ENCODE measurements at places on chromosomes 3 and 15.

DNA sequence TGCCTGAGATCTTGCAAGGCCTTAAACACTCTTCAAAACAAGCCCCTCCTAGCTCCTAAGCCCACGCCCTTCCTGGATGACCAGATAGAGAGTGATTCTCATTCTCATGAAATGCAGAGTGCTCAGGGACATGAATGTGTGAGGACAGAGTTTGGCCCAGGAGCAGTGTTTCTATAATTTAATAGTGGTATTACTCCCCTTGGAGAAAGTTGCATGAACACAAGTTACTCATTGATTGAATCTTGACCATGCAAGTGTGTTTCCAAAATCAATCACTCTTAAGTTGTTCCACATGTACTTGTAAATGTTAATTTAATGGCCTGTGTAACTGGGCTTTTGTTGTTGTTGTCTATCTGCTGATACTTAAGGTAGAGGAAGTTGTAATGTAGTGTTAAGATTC, 181.6 kb downstream of the ADAMTSL3 start:
- ATAC-seq: no peak

DNA sequence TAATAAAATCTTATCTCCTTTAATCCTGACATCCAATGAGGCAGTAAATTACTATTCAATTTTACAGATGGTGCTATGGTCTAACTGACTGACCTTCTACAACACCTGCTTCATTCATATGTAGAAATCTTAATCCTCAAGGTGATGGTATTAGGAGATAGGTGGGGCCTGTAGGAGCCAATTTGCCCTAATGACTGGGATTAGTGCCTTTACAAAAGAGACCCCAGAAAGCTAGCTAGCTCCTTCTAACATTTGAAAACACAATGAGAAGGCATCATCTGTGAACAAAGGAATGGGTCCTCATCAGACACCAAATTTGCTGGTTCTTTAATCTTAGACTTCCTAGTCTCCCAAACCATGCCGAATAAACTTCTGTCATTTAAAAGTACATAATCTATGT, 137.4 kb upstream of the UBP1 start:
- ATAC-seq: no peak

GRCh38 chr3:157134620-157135191, 25.2 kb downstream of the CCNL1 start:
- ATAC-seq: peak; percentile 47

GRCh38 chr3:49535971-49536874, 18.1 kb upstream of the BSN start:
- no peak for ATAC-seq

DNA sequence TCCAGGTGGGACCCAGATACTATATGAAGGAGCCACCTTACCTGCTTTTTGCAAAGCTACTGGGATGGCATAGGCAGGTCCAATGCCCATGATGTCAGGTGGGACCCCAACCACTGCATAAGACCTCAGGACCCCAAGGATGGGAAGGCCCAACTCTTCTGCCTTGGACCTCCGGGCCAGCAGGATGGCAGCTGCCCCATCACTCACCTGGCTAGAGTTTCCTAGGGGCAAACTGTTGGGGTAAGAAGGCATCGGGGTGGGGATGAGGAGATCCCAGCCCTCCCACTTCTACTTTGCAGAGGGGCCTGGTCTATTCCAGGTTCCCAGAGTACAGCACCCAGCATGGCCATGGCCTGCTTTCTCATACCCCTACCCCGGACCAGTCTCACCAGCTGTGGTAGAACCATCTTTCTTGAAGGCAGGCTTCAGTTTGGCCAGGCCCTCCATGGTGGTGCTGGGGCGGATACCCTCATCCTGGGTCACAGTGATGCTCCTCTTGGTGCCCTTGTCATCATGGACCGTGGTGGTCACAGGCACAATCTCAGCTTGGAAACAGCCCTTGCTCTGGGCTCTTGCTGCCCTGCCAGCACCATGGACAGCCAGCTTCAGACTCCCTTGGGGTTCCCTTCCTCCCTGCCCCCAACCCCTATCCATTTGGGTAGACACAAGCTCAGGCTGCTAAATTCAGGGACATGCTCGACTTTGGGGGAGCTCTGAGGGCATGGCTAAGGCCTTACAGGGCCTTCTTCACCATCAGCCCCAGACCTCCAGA, 10.6 kb downstream of the ACAA1 start:
- no peak for ATAC-seq

GRCh38 chr3:177284383-177284881, 87.2 kb upstream of the TBL1XR1 start:
- peak; percentile 24 for ATAC-seq

GRCh38 chr15:40460404-40460803, 10.4 kb upstream of the CHST14 start:
- no peak for ATAC-seq

- ATAC-seq: no peak
Observed at GRCh38 chr3:190004656-190005055, 116.0 kb downstream of the P3H2 start.

GRCh38 chr3:48446425-48447193, at the start of gene ATRIP:
Gene ATRIP (plus strand): TSS chr3:48446737. CDS start chr3:48446846, 109 bp downstream.
- peak; percentile 99 for ATAC-seq

DNA sequence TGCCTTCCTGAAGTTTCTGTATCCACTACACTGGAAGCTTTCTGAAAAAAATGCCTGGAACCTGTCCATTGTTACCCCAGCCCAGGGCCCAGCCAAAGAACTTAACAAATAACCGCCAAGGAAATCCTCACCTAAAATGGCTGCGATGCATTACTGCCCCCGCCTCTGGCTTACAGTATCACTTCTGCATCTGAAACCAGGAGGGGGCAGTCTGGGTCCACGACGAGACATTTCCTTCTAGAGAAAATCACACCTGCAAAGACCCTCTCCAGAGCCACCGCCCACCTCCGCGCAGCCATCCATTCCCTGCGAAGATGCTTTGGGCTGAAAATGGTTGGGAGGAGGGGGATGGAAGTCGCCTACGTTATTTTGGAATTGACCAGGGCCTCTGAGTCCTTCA, 22.4 kb upstream of the CELF6 start:
- ATAC-seq: peak; percentile 20

- ATAC-seq: peak; percentile 63
Observed at GRCh38 chr3:98329392-98330124, 24.1 kb upstream of the OR5K4 start.

GRCh38 chr3:192063570-192063969, 602.6 kb downstream of the PYDC2 start:
- ATAC-seq: no peak

DNA sequence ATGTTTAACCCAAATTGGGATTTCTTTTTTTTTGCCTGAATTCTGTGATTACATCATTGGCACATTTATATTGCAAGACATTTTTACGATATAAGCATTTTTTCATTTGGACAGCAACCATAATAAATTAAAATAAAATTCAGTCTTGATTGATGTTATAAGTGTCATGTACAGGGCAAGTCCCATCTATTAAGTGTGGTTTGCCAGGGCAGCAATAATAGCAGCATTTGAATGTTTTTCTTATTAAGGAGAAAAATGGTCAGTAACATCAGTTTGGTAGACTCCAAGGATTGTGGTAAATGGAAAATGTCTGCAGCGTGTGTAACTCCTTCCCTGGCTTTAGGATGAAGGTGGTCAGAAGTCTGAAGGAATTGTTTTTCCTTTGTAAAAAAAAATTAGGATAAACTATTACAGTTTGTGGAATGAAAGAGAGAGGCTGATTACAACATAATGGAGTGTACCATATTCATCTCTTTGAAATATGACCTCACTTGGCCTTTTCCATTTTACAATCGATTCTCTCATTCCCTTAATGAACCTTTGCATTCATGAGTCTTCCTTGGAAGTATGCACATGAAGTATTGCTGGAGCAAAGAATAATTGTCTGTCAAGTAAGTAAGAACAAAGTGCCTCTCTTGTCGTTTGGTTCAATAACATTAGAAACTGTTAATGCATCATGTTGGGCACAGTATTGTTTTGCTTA, 405.4 kb upstream of the THRB start:
- no peak for ATAC-seq

DNA sequence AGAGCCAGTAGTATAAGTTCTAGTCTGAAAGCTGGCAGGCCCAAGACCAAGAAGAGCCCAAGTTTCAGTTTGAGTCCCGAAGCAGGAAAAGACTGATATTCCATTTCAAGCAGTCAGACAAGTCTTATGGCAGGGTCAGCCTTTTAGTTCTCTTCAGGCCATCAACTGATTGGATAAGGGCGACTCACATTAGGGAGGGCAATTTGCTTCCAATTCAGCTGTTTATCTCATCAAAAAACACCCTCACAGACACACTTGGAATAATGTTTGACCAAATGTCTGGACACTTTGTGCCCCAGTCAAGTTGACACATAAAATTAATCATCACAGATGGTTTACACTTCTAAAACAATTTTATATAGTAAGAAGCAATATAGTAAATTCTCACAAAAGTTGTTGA, 69.7 kb downstream of the UBE2E2 start:
- no peak for ATAC-seq

DNA sequence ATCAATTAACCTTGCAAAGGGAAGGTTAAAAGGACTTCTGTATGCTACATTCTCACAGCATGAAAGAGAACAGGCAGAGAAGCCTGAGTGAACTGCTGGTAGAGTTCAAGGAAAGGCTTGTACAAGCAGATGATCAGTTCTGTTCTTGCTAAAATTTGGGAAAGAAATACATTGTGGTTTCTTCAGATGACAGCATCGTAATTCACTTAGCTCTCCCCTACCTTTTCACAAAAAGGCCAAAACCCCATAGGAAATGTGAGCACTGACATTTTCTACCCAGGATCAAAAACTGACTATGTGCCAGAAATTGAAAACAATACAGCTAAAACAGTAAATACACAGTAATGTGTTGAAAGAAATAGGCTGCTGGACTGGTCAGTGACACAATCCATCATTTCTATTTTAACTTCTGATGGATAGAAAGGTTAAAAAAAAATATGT, 216.4 kb downstream of the DPH6 start:
- ATAC-seq: no peak

DNA sequence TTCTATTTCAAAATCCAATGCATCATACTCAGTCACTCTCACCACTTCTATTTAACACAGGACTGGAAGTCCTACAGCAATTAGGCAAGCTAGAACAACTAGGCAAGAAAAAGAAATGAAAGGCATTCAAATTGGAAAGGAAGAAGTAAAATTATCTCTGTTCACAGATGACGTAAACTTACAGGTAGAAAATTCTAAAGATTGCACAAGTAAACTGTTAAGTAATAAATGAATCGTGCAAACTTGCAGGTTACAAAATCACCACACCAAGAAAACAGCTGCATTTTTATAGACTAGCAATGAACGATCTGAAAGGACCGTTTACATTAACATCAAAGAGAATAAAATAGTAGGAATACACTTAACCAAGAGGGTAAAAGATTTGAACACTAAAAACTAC, 36.2 kb downstream of the CHST2 start:
- no peak for ATAC-seq

GRCh38 chr3:177201700-177202397, 4.6 kb upstream of the TBL1XR1 start:
- peak; percentile 79 for ATAC-seq

- ATAC-seq: no peak
Observed at GRCh38 chr3:79976466-79976865, 208.7 kb upstream of the ROBO1 start.

- ATAC-seq: no peak
Observed at GRCh38 chr15:28903555-28903954, 17.8 kb downstream of the APBA2 start.

GRCh38 chr3:189322339-189322738, 150.6 kb downstream of the TPRG1 start:
- no peak for ATAC-seq

GRCh38 chr3:2511356-2511755, 412.7 kb downstream of the CNTN4 start:
- no peak for ATAC-seq

GRCh38 chr15:40731034-40731433, 24.0 kb downstream of the RMDN3 start:
- ATAC-seq: no peak

DNA sequence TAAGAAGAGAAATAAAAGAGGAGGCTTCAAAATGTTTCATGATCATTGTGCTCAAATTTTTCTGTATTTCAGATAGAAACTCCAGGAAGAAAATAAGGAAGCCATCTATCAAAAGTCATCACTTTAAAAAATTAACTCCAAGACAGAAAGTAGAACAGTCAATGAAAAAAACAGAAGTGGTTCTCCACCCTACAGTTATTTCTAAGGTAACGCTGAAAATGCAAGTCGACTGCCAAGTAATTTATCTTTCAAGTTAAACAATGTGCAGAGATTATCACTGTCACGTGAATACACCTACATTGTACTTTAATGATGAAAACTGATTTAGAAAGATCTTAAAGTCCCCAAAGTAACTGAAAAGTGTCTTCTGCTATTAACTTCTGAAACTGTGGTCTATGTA, 78.5 kb upstream of the SNRPA1 start:
- no peak for ATAC-seq

GRCh38 chr15:75532413-75533250, 46.5 kb downstream of the PTPN9 start:
- no peak for ATAC-seq

- ATAC-seq: no peak
Observed at GRCh38 chr15:68789091-68789490, 31.6 kb downstream of the ANP32A start.

DNA sequence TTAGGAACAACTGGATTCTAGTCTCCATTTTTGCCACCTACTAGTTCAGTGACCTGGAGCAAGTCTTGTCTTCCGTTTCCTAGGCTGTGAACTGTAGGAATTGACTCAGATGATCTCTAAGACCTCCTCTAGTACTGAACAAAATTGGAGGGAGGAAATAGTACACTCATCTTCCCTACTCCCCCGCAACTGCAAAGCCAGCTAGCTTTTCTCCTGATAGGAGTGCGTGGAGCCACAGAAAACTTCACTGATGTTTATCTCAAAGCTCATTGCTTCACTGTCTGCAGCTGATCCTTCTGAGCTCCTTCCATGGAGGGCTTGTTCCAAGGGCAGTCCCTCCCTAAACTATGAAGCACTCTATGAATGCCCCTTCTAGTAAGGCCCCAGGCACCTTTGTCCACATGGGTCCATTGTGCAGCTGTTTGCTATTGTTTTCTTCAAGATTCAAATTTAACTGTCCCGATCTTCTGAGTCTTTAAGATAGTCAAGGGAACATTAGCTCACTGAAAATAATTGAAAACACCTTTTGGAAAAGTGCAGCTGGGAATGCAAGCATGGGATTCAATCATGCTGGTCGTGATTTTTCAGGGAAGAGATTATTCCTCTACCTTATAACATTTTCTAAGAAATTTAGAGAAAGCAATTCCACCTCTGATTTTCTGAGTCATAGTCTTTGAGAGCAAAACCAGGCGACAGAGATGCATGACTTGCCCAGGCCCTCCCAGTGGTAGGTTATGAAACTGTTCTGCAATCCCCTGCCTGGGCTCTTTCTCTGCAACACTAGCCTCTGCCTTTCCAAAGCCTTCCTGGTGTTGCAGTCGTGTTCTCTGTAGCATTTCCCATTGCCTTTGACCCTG, 24.3 kb downstream of the FILIP1L start:
- peak; percentile 44 for ATAC-seq

DNA sequence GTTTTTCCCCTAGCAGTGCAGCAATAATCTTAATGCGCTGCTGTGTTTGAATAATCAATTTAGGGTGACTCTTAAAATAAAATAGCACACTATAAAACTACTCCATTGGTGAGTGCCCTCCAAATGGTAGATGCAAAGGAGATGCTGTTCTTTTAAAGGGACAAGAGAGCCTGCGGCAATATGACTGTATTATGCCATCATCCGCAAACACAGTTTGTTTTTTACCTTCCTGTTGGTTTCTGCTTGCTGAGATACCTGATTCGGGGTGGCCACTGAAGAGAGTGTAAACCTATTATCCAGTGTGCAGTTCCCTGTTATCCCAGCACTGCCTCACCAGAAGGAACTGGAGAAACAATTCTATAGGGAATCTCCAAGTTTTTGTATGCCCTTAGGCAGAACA, 523.1 kb upstream of the TGFBR2 start:
- ATAC-seq: no peak
